ENCODE measurements at places on chromosomes 7 and 10.

GRCh38 chr10:7285522-7286322, 125.1 kb downstream of the SFMBT2 start:
- no peak for DNase-seq

DNA sequence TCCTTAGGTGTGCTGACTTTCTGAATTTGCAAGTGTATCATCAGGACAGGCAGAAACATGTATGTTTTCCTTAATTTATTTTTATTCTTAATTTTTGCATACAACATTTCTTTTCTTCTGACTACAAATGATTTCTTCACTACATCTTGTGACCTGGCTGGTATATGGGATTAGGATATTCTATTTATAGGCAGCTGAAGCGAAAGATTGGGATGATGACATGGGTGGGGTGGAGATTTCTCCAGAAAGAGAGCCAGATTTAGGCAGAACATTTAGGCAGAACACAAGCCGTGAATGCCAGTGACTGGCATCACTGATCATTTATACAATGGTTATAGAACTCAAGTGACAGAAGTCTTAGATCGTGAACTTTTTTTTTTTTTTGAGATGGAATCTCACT, 256.7 kb downstream of the KLF6 start:
- DNase-seq, result no peak

DNA sequence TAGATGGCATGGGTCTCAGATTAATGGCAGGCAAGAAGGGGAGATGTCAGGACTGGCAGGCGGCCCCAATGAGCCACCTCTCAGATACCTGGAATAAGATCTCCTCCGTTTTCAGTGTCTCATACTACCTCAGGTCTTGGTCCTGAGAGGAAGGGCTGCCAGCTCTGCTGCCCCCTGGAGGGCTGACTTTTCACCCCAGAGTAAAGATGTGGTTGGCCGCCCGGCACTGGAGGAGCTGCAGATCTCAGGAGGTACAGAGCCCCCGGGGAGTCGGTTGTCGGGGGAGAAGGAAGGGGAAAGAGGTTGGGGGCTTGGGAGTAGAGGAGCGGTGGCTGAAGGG, 642 bp upstream of the COL13A1 start:
- no peak for DNase-seq

DNA sequence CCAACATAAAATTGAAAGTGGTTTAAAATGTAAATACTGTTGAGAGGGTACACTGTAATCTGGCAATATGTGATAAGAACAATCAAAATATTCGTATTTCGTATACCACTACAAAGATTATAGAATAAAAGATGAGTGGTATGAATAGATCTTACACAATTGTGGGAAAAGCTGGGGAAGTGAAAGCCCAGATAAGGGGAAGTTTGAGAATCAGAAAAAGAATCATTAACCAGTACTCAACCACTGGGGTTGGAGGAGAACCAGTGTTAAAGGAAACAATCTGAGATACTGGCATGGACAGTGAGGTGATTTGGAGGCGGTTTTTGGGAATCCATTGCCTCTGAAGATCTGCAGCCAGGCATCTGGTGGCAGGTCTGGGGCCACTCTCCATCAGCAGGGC, 59.7 kb upstream of the CDK14 start:
- no peak for DNase-seq

- DNase-seq, result peak; percentile 6
These were observed 115.9 kb downstream of the VIPR2 start for GRCh38 chr7:159028508-159029401.

DNA sequence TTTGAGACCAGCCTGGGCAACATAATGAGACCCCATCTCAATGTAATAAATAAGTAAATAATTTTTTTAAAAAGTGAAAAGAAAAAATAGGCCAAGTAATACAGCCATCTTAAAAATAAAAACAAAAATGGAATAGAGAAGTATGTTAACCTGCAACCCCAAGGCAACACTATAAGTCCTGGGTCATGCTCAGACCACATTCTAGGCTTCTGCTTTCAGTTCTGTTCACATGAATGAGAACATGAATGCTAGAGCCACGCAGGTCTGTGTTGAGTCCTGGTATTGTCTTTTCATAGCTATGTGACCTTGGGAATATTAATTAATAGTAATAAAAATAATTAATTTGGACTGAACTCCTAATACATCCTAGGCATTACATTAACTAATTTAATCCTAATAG, 284.0 kb downstream of the AUTS2 start:
- no peak for DNase-seq

- DNase-seq, result no peak
These were observed 201.5 kb downstream of the ADAM12 start for GRCh38 chr10:126186766-126187165.

DNA sequence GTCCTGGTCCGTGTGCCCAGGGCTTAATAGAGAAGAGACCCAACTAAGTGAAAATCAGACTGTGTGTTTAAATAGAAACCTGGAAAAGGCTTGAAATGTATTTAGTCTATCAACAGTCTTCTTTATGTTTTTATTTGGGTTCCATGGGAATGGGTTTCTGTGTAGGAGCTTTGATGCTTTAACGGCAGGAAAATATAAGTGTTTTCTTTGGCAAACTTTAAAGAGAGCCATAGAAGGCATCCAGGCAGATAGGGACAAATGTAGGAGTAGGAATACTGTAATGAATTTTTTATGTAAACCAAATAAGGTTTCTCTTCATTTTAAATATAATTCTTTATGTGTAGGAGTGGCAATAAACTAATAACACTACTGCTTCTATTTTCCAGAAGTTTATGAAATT, 989.0 kb downstream of the GATA3 start:
- no peak for DNase-seq

DNA sequence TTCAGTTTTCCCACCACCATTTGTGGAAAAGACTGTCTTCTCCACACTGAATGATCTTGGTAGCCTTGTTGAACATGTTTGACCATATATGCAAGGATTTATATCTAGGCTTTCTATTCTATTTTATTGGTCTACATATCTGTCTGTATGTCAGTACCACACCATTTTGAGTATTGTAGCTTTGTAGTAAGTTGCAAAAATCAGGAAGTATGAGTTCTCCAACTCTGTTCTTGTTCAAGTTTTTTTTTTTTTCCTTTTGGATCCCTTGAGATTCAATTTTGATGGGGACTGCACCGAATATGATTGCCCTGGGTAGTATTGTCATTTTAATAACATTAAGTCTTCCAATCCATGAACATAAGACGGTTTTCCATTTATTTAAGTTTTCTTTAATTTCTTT, 176.8 kb downstream of the DNAJC1 start:
- no peak for DNase-seq

GRCh38 chr7:42227936-42228591, 8.9 kb downstream of the GLI3 start:
- peak; percentile 36 for DNase-seq

GRCh38 chr10:104142081-104142480, 20.1 kb downstream of the SFR1 start:
- no peak for DNase-seq

DNA sequence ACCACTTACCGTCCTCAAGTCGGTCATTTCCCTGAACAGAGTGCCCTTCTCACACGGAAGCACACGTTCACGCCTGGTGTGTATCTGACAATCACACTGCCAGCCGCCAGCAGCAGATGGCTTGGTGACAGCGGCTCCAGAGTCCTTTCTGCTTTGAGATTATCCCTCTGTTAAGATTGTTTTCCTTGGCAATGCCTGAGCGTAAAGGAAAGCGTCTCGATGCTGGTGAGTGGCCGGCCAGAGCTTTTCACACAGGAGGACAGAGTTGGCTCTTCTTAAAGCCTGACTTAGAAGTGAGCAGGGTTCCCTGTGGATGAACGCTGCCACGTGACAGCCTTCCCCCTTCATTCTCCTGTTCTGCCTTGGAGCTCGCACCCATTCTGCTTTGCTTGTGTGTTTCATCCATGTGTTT, 22.1 kb upstream of the PRKAR1B start:
- DNase-seq, result no peak

GRCh38 chr7:35418716-35419390, 165.0 kb upstream of the TBX20 start:
- no peak for DNase-seq

- DNase-seq, result no peak
These were observed 697.6 kb upstream of the GALNT17 start for GRCh38 chr7:70434376-70434775.

All from head of caudate nucleus (tissue), 42 donors.